ENCODE measurements at places on chromosomes 6 and 20.

DNA sequence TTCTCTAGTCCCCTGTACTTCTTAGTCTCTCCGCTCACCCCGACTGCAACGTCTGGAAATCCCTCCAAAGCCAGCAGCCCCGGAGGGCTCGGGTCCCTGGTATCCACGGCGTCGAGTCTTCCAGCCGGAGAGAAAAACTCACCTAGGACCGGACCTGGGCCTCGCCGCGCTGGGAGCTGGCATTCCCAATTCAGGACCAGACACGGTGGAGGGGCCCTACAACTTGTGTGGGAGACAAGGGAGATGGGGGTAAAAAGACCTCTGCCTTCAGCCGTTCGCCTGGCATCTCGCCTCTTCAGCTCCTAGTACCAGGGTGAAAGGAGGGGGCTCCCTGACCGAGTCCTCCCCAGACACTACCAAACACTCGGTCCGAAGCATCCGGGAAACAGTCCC is 64.3 kb downstream of the GPX5 start:
- DNase-seq, result no peak

GRCh38 chr6:28545955-28546354 is 20.3 kb downstream of the GPX5 start:
- DNase-seq, result no peak

- DNase-seq, result peak; percentile 90
Measured at GRCh38 chr6:29887330-29887818, 55.0 kb upstream of the HLA-A start.

- DNase-seq, result no peak
Measured at GRCh38 chr6:126546541-126547120, 206.7 kb downstream of the CENPW start.

DNA sequence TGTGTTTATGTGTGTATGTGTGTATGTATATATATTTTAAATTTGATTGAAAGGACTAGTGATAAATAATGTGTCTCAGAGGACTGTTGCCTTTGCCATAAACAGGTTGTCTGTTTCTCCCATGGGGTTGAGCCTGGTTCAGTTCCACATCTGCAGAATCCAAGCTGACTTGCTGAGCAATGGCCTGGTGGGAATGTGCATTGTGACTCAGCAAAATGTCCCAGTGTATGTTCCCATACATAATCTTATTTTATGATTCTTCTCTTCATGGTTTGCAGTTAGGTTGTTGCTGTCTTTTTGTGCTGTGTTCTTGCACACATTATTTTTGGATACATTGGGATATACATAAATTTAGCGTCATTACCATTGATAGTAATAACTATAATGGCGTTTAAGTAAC is 115.6 kb upstream of the SLC24A3 start:
- DNase-seq, result no peak

DNA sequence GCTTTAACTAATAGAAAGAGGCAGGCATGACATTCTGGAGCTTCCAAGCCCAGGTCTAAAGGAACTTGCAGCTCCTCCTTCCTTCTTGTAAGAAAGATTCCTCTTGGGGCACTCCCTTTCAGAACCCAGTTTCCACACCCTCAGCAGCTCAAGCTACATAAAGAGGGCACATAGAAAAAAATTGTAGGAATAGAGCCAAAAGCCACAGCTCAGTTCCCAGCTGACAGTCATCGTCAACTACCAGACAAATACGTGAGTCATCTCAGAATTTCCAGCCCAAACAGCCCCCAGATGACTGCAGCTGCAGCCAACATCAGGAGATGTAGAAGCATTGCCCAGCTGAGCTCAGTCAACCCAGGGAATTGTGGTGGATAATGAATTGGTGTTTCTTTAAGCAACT is 349.8 kb upstream of the ARID1B start:
- peak; percentile 27 for DNase-seq

- DNase-seq, result no peak
Measured at GRCh38 chr6:39181826-39182225, 47.4 kb downstream of the KCNK5 start.

DNA sequence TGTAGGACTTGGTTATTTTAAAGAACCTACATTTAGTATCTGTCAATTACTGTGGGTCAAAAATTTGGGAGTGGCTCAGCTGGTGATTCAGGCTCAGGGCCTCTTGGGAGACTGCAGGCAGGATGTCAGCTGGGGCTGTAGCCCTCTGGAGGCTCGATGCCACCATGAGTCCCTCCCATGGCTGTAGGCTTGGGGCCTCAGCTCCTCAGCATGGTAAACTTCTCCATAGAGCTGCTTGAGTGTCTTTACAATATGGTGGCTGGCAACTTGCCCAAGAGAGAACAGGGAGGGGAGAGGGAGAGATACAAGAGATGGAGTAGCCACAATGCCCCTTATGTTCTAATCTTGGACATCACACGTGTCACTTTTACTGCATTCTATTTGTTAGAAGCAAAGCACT is 470.4 kb downstream of the CDH26 start:
- no peak for DNase-seq

DNA sequence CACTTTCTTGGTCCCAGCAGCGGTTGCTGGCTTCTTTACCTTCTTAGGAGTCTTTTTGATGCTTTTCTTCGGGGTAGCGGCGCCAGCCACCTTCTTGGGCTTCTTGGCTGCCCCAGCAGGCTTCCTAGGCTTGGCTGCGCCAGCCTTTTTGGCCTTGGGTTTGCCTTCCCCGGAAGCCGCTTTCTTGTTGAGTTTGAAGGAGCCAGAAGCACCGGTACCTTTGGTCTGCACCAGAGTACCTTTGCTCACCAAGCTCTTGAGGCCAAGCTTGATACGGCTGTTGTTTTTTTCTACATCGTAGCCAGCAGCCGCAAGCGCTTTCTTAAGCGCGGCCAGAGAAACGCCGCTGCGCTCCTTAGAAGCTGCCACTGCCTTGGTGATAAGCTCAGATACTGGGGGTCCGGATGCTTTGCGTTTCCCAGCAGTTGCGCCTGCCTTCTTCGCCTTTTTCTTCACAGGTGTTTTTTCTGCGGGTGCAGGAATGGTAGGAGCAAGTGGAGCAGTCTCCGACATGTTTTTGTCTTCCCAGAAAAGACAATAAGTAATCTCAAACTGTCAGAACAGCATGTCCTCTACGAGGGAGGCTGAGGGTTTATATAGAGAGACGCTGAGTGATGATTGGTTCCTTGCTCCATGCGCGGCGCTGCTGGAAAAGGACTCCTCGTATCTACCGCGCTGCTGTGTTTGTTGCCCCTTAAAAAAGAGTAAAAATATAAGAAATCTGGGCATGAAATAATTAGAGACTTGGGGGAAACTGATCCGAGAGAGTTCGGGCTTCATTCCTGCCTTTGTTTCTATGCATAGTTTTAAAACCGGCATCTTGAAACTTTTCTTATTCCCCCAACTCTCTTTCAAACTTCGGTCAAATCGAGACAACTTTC is 130.3 kb upstream of the BTN3A2 start:
- peak; percentile 95 for DNase-seq

DNA sequence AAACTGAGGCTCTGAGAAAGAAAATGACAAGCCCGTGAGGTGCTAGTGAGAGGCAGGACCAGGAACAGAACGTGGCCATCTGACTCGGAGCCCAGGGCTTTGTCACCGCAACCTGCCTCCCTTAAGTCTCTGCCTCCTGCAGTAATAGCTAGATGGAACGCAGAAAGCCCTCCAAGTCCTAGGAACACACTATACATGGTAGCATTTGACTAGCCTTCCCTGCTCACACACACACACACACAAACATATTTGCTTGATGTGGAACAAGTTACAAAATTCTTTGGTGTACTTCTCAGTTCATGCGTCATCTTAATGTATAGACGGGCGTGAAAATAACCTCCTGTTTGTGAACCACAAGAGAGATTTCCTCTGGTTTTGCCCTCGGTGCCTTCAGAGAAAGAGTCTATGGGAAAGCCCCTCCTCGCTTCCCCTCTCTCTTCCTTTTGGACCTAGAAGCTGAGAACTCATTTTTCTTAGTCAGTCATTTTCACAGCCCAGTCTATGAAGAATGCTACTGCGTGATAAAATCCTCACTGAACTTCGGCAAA is 38.8 kb downstream of the C6orf52 start:
- DNase-seq, result no peak

- DNase-seq, result no peak
Measured at GRCh38 chr6:55049866-55050265, 124.4 kb upstream of the HCRTR2 start.

- DNase-seq, result no peak
Measured at GRCh38 chr20:9099372-9099771, 30.5 kb downstream of the PLCB4 start.

- DNase-seq, result no peak
Measured at GRCh38 chr6:149939909-149940671, 1.7 kb upstream of the ULBP2 start.

DNA sequence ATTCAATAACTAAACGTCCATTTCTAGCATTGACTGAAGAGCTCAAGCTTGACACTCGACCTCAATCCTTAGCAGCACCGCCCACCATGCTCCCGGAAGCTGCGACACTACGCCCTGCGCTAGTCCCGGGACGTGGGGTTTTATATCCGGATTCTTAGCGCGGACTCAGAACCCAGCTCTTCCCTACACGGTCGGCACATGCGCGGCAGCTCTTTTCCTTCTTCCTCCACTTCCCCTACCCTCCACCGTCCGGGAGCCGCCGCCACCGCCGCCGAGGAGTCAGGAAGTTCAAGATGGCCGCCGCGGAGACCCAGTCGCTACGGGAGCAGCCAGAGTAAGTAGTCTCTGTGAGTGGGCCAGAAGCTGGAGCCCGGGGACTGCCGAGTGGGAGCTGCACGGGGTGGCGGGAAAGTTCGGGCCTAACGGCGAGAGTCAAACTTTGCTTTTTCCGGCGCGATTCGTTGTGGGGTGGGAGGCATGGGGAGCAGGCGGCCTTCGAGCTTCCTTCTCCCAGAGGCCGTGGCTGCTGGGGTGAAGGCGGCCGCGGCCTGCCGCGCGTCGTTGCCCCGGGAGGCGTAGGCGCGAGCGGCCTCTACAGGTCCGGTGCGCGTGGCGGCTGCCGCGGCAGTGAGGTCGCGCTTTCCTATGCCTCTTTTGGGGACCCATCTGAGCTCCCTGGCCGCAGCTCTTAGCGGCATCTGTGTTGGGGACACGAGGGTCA is 57.6 kb downstream of the FAM217A start:
- peak; percentile 98 for DNase-seq

DNA sequence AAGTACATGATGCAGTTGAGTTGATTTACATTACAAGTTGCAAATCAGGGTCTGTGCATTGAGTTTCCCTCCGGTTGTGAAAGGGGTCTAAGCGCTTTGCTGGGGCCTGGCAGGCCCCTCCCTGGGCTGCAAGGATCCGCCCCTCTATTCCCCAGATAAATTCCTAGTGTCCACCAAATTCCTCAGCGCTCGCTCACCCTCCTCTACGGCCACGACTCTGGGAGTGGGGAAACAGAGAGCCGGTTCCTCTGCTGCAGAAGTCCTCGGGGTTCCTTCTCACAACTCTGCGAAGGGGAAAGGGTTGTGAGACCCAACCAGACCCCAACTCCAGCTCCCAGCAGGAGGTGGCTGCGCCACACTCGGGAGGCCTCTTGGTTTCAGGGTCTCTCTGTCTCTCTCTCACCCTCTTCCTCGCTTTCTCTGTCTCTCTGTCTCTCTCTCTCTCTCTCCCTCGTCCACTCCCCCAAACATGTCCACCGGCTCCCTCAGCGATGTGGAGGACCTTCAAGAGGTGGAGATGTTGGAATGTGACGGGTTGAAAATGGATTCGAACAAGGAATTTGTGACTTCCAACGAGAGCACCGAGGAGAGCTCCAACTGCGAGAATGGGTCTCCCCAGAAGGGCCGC is at the start of gene TCF21:
TSS of gene TCF21 (plus strand) at position 185 of the 628 bp plus-strand sequence. CDS start at position 470, 285 bp downstream.
- no peak for DNase-seq

DNA sequence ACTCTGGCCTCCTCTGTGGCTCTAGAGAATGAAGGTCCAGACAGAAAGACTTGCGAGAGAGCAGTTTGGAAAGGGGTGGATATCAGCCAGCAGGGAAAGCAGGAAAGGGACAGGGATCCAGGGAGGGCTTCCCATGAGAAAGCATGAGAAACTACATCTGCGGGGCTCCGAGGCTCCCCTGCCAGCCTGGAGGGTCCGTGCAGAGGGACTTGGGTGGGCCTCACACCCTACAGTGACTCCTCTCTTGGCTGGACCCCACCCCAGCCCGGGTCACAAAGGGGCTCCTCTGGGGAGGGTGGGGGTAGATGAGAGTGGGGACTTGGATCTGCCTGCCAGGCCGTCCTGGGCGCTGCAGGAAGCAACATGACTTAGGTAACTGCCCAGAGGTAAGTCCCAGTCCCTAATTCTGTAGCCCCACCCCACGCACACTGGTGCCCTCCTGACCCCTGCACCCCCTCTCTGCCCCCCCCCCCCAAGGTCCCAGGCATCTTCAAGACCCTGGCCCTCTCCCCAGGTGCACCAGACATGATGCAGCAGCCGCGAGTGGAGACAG is at the start of gene TMEM239:
TSS of gene TMEM239 (plus strand) at position 335 of the 553 bp plus-strand sequence. CDS start at position 526, 191 bp downstream.
- no peak for DNase-seq

Measured in small intestine (tissue), 16 donors.